D721Med (cell line): ENCODE measurements at places on chromosomes 1 and 21.

DNA sequence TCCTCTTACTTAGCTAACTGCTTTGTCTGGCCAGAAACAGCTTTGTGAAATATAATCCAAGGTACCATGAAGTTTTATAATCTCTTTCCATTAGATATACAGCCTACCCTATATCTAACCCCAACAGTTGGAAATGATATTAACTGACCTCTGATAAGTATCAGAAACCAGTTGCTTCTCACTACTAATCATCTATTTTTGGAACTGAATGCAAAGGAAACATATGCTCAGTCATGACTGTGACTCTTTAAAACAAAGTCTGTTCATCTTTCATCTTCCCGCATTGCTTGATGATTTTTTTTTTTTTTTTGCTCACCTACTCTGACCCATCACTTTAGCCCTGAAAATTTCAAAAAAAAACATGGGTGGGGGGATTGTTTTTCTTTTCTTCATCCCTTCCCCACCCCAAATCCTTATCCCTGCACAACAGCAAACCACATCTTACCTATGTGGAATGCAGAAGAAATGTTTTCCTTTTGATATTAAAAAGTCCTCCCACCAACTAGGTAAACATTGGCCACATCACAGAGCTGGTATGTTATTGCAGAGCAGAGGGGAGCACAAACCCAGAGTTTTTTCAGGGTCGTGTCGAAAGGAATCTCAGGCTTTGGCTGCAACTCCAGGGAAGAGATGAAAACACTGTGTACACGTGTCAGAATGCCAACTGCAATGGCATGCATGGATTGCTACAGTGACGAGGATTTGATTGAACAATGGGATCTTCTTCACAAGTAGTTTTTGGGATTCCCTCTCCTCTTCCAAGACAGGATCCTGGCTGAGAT is 137.3 kb downstream of the SLC30A10 start:
- no peak for DNase-seq

GRCh38 chr1:214862421-214862820 is 220.1 kb upstream of the KCNK2 start:
- no peak for DNase-seq

DNA sequence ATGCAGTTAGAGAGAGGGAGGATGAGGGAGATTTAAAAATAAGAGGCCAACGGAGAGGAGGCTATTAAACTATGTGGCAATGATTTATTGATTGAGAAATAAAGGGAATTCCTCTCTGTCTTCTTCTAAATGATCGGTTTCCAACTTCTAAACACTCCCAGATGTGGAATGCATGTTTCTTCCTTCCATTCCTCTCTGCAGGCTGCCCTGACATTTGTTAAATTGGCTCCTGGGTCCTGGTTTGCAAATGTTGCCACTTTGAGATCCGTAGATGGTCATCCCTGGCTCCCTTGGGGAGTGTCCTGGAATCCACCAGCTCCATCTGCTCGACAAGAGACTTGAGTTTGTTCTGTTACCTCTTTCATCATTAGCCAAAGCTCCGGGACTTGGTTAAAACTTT is 10.3 kb upstream of the C1orf198 start:
- DNase-seq, result no peak

DNA sequence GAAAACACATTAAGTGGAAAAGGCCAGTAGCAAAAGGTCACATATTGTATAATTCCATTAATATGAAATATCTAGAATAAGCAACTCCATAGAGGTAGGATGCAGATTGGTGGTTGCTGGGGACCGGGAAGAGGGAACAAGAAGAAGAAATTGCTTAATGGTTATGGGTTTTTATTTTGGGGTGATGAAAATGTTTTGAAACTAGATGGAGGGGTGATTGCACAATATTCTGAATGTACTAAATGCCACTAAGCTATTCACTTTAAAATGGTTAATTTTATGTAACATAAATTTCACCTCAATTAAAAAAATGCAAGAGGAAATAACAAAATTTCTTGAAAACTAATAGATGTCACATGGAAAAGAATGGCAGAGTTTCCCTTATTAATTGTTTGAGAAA is 6.7 kb downstream of the KIAA0040 start:
- no peak for DNase-seq

DNA sequence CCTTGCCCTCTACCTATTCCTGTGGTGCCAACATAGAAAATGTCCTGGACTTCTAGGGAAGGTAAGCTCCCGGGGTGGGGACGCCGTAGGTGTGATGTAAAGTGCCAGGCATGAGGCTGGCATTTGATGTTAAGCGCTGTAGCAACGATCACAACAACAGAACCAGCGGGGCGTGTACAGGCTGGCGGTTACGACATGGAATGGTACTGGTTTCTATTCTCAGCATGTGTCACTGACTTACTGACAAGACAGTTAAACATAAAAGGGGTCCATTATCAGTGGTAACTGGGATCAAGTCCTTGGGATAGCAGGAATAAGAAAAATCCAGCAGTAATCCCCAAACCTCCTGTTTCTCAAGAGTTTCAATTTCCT is 58.9 kb downstream of the TGFBR3 start:
- DNase-seq, result no peak

- DNase-seq, result no peak
These were observed 32.4 kb downstream of the PGBD5 start for GRCh38 chr1:230393722-230394121.

- DNase-seq, result no peak
These were observed 331.9 kb downstream of the AJAP1 start for GRCh38 chr1:4986306-4986705.

DNA sequence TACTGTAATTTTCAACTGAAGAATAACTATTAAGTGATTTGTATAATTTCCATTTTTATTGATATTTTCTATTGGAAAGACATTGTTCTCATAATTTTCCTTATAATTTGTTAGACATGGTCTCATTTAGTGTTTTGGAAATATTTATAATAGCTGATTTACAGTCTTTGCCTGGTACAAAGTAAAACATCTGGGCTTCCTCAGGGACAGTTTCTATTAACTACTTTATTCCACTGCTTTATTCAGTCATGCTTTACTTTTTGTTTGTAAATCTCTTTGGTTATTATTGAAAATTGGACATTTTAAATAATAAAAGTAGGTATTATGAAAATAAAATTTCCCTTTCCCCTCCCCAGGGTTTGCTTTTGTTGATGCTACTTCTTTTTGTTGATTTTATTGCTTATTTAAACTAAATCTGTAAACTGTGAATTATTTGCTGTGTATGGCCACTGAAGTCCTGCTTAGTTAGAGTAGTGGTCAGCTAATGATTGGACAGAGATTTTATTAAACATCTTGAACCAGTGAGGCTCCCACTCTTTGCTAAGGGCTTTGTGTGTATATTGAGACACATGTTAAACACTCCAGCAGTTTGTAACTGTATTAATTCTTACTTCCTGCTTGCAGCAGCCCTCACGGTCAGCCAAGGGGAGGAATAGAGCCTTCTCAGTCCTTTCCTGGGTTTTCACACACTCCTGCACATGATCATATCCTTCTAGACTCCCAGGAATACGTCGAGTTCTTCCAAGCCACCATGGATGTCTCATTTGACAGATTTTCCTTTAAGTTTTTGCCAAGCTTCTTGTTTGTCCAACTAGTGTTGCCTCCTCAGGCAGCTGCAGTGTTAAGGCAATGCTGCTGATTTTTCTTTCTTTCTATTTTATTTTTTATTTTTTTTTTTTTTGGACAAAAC is 994.6 kb upstream of the PRMT6 start:
- no peak for DNase-seq

DNA sequence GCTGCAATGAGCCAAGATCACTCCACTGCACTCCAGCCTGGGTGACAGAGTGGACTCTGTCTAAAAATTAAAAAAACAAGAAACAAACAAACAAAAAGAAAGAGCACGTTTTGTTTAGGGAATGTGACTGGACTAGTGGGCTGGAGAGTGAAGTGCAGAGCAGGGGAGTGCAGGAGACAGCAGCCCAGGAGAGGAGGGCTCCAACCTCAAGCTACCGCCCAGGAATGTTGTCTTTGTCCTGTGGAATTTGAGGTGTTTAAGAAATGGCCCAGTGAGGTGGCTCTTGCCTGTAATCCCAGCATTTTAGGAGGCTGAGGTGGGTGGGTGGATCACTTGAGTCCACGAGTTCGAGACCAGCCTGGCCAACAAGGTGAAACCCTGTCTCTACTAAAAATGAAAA is 42.4 kb upstream of the MTF2 start:
- DNase-seq, result no peak

- DNase-seq, result no peak
These were observed 26.9 kb upstream of the SH3D21 start for GRCh38 chr1:36279110-36279788.
